NCI-H510A (cell line): ENCODE measurements at places on chromosomes 6 and 20.

- no peak for DNase-seq
Observed at GRCh38 chr20:42740226-42740870, 449.4 kb downstream of the PTPRT start.

DNA sequence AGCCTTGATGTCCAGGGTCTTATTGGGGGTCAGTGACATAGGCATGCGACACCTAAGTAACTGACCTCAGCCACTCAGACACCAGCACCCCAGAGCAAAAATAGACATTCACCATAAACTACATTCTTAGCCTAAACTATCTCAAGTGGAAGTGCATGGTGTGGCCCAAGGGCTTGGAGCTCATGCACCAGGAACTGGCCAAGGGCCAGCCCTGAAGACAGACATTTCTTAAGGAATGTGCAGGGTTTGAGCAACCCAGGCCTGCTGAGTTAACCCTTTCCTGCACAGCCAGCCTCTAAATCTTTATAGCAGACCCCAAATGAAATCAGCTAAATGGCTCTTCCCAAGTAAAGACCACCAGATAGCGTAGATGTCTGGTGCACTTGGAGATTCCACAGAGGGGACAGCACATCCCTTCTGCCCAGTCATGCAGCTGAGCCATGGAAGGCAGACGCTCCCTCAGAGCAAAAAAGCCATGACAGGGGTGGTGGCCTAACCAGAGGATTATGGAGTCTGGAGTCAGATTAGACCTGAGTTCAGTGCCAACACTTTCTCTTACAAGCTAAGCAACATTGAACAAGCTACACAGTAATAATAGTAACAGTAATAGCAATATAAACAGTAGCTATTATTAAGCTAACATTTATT lies 222.6 kb downstream of the ZMYND8 start:
- DNase-seq = no peak

GRCh38 chr6:131754715-131755567 lies 44.1 kb upstream of the CTAGE9 start:
- DNase-seq = no peak

DNA sequence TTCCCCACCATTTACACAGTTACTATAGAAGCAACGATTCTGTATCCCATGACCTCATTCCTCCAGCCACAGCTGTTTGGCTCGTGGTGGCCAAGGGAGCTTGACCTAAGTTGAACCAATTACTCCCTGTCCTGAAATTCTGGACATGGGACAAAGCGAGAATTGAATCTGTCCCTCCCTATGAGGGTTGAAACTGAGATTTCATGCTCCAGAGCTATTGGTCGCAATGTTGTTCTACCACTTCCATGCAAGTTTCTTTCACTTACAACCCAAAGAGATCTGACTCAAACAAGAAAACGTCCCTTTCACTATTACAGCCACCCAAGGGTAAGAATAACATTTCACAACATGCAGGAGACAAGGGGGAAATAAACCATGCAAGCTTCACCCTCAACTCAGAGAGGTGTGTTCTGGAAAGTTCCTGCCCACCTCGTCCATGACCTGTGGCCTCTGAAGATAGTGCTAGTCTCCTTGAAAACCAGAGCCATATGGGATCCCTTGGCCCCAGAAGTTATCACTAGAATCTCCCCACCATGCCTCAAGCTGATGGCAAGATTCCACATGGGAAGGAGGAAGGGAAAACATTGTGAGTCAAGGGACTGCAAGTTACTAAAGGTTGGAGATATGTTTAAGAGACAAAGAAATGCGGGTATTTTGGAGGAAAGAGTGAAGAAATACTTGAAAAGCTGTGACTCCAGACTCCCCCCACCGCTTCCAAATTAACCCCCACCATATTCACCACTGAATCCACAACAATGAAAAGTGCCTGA lies 74.5 kb upstream of the SRSF6 start:
- DNase-seq = no peak

- no peak for DNase-seq
Observed at GRCh38 chr6:128925765-128926164, 42.8 kb downstream of the LAMA2 start.

- DNase-seq = no peak
Observed at GRCh38 chr6:78383968-78384367, 483.4 kb upstream of the IRAK1BP1 start.

DNA sequence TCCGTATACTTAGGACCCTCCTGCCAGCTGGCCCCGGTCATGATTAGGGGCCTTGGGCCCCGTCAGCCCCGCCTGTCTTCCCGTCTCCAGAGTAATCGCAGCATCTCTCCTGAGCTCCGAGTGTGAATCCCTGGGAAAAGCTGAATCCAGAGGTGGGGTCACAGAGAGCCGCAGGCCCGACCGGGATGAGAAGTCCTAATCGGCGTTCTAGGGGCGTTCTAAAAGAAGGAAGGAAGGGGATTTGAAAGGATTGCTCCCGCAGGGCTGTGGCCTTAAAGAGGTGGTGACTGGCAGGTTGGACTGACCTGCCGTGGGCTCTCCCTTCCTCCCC lies 371 bp downstream of the HMGN4 start:
- peak; percentile 26 for DNase-seq

GRCh38 chr6:136945072-136945471 lies 23.0 kb downstream of the SLC35D3 start:
- no peak for DNase-seq

DNA sequence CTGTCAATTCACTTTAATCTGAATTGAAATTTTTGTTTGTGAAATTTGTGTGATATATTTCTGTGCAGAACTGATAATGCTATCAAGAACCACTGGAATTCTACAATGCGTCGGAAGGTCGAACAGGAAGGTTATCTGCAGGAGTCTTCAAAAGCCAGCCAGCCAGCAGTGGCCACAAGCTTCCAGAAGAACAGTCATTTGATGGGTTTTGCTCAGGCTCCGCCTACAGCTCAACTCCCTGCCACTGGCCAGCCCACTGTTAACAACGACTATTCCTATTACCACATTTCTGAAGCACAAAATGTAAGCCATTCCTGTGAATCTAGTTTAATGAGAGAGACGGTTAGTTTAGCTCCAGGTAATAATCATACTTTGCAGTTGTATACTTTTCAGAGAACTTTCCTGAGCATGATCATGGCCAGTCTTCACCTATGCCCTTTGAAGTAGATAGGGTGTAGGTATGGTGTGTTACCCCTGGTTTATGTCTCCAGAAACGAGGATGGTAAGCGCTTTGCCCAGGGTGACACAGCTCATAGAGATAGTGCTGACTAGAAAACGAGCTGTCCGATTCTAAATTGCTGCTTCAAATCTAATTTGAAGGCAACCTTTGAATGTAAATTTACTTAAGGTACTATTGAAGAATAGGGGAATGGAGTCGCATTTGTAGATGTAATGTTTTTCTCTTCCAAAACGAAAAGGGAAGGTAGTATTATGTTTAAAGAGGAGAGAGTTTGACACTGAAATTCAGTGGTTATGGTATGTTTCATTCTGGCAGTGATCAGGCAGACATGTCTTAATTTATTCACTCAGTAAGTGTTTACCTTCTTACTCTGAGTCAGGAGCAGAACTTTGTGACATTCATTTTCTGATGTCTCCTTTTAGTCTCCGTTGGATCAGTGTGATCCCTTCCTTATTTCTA lies 11.4 kb downstream of the MYB start:
- no peak for DNase-seq

- DNase-seq = no peak
Observed at GRCh38 chr6:98769546-98769945, 64.8 kb upstream of the POU3F2 start.

GRCh38 chr20:42218621-42219374 lies 600.6 kb upstream of the CHD6 start:
- peak; percentile 61 for DNase-seq

- no peak for DNase-seq
Observed at GRCh38 chr20:20037960-20038359, 14.3 kb downstream of the CRNKL1 start.
